ENCODE measurements at places on chromosomes 12 and 14.
A peak's percentile ranks its signal among the peaks of the same experiment; 100 is the strongest.

- DNase-seq, result no peak
Measured at GRCh38 chr12:59121451-59121850, 201.1 kb upstream of the LRIG3 start.

GRCh38 chr12:53652366-53652765 lies 23.5 kb downstream of the ATP5MC2 start:
- DNase-seq, result no peak

DNA sequence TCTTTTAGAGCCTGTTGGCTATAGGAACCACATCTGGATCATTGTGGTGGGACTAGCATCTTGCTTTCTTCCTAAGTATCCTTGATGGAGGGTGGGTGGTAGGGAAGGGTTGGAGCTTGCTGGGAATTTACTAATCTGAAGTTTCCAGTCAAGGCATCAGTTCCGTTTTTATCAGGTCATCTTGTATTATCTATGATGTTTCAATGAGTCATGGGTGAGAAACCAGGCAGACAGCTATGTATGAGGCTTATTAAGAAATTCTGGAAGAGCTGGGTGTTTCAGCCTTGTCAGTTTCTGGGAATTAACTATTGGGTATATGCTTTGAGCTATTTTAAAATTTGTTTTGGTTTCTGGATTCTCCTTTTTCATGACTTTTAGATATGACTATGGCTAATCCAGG lies 11.3 kb downstream of the TSFM start:
- DNase-seq, result no peak

DNA sequence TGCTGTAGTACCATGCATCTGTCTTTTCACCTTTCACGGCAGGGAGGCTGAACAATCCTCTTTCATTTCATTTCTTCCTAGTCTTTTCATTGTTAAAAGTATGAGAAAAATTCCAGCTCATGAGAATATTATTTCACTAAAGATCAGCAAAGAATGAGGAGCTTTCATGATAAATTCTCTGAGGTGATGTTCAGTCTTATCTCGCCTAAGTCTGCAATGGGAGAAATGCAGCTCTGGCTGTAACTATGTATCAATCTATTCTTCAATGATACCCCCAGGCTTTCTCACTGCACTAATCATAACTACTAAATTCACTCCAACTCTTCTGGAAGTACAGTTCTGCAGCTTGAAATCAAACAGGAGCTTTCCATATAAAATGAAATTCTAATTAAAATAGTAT lies 15.7 kb downstream of the FOXG1 start:
- DNase-seq, result no peak

DNA sequence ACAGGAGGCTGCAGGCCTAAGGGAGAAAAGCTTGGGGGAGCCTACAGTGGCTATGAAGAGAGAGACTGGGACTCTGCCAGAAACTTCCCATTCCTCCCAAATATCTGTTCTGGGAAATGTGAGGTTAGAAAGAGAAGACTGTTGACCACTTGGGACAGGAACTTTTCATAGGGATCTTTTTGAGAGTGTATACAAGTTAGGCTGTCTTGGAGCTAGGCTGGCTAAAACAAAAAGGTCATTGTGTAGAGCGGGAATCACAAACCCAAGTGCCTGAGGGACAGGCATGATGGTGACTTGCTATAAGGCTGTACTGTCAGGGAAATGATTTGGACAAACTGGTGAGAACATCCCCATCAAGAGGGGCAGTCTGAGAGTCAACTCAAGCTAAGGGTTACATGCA lies 175.1 kb downstream of the GRIP1 start:
- DNase-seq, result no peak

- no peak for DNase-seq
Measured at GRCh38 chr14:30706704-30707103, 84.6 kb downstream of the SCFD1 start.

- DNase-seq, result no peak
Measured at GRCh38 chr14:30854492-30854891, 19.9 kb upstream of the COCH start.

- DNase-seq, result no peak
Measured at GRCh38 chr12:118375348-118375747, 1.0 kb upstream of the SUDS3 start.

GRCh38 chr12:18551106-18551505 lies 186.7 kb downstream of the PLCZ1 start:
- no peak for DNase-seq

DNA sequence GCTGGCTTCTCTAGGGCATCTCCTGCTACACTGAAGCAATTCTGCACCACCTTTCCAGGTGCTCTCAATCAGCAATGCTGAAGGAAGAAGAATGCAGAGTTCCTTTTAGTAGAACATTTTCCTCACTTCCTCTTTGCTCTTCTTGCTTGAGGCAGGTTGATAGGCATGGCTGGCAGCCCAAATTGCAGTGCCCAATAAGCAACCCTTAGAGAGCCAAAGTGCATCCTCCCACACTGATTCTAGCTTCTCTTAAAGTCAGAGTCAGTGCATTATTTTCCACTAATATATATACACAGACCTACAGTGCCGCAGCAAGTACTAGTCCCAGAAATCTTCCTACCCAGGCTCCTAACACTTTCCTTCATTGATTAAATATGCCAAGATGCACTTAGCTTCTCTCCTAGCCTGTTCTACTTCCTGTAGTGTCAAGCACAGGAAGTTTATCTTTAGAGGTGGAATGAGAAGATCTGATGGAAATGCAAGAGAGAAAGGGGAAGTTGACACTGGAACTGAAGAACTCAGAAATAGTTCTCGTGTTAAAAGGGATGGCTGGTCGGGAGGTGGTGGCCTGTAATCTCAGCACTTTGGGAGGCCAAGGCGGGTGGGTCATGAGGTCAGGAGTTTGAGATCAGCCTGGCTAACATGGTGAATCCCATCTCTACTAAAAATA lies 132.7 kb downstream of the SSPN start:
- DNase-seq, result no peak

- DNase-seq, result no peak
Measured at GRCh38 chr12:79747274-79747673, 56.5 kb upstream of the PAWR start.

DNA sequence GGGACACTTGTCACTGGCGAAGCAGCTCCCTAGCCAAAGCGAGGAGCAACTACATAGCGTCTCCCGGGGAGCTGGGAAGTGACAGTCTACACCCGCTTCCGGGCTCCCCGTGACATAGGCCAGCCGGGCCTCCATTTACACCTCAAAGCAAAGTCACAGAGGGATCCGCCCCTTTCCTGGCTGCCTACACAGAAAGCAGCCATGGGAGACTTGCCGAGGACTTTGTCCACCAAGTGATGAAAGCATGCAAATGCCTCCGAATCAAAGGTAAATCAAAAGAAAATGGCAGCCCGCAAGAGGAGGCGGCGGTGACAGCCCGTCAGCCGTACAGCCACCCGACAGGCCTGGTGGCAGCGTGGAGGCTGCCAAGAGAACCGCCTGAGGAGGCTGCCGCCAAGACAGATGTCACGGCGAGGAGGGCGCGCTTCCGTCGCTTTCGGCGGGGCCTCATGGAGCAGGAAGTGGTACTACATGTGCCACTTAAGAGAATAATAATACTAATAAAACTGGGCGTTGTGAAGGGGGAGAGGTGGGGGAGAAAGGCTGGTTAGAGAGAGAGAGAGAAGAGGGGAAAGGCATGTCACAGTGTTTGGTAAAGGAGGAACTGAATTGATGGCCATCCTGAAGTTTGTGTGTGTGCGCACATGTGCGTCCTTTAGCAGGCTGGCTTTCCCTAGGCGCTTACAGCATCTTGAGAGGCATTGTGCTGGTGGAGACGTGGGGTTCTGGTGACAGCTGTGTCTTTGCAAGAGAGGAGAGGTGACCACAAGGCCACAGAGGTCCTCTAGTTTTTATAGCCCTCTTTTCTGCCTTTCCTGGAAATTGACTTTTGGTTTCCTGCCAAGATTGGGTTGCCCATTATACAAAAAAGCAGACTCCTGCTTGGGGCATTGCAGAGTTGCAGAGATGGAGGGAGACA lies 661.7 kb downstream of the VRK1 start:
- peak; percentile 68 for DNase-seq

GRCh38 chr14:58739674-58740073 lies 101.9 kb downstream of the DACT1 start:
- DNase-seq, result no peak

- no peak for DNase-seq
Measured at GRCh38 chr12:1457901-1458300, 136.5 kb downstream of the FBXL14 start.

DNA sequence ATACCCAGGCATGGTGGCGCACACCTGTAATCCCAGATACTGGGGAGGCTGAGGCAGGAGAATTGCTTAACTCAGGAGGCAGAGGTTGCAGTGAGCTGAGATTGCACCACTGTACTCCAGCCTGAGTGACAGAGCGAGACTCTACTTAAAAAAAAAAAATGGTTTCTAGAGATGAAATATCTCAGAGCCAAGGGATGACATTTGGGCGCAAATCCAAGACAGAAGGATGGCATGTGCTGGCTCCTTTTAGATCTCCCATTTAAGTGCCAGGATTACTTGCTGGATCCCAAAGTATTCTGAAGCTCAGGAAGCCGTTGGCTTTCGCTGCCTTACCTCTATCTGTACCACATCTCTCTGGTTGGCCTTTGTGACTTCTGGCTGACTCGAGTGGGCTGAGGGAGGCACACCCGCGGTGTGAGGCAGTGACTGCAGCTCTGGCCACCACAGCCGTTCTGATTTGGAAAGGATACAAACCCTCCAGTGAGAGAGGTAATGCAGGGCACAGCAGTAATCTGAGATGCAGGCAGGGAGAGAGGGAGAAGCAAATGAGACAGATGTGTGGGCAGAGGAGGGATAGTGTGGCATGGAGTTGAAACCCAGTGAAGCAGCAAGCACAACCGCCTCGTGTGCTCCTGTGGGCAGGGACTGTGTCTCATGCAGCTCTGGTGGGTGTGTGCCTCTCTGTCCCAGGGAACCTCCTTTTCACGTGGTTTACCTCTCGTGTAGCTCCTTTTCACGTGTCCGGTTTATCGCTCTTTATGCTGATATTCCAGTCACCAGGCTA lies 4.9 kb downstream of the B4GALNT3 start:
- DNase-seq, result no peak

GRCh38 chr12:11182529-11182928 lies 4.2 kb downstream of the TAS2R42 start:
- DNase-seq, result no peak

DNA sequence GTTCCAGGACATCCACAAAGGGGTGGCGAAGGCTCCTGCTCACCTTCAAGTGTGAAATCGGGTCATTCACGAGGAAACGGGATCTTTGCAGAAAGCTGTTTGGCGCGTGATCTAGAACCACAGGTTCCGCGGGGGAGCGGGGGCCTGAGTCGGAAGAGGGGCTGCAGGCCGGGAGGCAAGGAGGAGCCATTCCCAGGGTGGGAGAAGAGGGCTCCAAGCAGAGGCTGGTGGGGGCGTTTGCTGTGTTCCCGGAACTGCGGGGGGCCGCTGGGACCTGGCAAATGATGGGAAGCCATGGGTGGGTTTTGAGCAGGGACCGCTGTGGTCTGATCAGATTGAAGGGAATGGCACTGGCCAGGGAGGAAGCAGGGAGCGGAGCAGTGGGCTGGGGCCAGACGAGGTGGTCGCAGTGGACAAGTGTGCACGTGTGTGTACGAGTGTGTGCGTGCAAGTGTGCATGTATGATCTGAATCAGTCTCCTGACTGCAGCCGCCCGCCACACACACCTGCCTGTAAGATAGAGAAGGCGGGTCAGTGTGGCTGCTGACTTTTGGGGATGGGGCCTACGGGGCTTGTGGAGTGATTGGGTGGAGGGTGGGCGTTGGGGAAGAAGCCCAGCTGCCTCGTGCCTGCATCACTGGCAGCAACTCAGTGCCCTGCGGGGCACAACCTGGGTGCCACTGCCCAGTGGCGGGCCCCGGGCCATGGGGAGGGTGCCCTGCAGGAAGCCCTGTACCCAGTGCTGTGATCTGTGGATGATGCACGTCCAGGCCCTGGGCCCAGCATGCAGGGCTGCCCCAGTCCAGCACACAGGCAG lies 141.9 kb downstream of the KIF26A start:
- no peak for DNase-seq

DNA sequence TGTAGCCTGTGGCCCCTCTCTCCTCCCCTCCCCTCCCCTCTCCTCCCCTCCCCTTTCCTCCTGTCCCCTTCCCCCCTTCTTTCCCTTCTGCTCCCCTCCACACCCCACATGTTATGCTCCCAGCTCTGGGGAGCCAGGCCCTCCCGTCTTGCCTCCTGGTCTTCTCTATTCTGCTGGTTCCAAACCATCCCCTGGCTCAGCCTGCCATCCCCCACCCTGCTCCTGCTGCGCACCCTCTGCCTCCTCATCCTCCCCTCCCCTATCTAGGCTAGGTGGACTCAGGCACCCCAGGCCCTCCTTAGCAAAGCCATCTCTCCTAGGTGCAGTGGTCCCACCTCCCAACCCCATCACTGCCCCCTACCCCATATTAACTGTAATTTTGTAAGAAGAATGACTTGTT lies 99.5 kb downstream of the CALM1 start:
- no peak for DNase-seq

DNA sequence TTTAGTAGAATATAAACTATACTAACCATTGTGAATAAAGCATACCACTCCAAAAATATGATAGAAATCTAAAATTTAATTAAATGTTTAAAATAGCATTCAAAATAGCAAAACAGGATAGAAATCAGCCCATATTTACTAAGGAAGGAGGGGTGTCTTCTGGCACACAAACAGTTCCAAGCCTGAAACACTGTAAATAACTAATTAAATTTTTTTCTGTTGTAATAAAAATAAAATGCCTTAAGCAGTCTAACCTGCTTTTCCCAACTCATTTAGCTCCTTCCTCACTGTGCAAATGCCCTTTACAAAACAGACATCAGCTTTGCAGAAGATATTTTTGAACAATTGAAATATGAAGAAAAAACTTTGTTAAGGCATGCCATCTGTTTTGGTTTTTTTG lies 707.1 kb upstream of the USP15 start:
- no peak for DNase-seq

DNA sequence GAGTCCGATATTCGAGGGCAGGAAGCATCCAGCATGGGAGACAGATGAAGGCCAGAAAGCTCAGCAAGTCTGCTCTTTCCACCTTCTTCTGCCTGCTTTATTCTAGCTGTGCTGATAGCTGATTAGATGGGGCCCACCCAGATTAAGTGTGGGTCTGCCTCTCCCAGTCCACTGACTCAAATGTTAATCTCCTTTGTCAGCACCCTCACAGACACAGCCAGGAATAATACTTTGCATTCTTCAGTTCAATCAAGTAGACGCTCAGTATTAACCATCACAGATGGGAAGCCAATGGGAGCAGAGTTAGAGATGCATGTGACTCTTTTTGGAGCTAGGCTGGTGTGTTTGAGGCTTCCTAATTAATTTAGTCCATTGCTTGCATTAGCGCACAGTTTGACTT lies 17.0 kb downstream of the C12orf75 start:
- DNase-seq, result no peak

- no peak for DNase-seq
Measured at GRCh38 chr12:1307796-1308195, 286.6 kb downstream of the FBXL14 start.

DNA sequence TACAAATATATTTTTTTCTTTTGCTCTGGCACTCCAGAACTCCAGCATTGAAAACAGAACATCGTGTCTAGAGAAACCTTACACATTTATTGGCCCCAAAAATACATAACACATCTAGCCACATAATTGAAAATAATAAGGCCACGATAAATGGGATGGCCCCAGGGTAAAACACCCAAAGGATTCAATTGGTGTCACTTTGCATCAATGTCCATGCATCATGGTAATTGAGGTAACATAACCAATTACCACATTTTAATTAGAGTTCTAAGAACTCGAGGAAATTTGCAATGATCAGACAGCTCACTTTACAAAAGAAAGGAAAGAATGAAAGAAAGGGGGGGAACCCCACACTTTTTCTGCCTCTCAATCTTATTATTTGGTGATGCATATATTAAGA lies 151.8 kb upstream of the NPAS3 start:
- no peak for DNase-seq

All from T-helper 9 cell (primary cell).